A549 (cell line): ENCODE measurements at places on chromosomes 7 and 10.

DNA sequence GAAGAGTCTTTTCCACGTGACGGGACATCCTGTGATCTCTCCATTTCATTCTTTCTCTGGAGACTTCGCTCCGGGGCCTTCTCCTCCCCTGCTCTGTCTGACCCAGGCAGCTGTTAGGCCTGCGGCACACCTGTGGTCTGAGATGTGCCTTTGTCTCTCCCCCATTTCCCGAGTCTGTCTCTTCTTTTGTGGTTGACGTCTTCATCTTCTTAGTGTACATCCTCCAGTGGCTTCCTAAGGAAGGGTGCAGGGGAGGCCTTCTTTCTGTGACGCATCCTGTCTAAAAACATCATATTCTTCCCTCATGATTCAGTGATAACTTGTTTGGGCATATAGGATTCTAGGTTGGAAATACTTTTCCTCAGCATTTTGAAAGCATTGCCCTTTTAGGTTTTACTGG, 17.2 kb upstream of the ATP6V0E2 start:
- no peak for DNase-seq

DNA sequence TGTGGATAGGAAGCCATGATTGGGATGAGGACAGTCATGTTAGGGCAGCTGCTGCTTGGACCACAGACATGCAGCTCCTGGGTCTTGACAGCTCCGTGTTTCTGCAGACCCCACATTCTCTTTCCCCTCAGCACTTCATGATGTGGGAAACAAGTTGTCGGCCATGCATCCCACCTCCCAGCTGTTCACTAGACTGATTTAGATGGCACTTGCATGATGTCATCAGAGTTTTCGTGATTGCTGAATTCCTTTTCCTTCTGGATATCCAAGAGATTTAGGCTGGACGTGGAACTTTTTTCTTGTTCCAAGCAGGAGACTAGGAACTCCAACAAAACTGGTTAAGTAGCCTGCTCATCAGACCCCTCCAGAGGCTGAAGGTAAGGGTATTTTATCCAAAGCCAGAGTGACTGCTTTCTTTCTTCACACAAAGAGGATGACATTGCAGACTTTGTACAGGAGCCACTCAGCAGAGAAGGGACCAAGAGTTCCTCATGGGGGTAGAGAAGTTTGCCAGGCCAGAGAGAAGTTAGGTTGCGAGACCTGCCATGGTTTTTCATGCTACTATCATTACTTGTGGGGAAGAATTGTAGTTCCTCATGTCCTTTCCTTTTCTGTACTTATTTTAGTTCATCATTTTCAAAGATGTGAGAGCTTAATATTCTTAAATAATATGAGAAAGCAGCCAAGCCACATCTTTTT, 117.7 kb upstream of the GJD4 start:
- DNase-seq: no peak

DNA sequence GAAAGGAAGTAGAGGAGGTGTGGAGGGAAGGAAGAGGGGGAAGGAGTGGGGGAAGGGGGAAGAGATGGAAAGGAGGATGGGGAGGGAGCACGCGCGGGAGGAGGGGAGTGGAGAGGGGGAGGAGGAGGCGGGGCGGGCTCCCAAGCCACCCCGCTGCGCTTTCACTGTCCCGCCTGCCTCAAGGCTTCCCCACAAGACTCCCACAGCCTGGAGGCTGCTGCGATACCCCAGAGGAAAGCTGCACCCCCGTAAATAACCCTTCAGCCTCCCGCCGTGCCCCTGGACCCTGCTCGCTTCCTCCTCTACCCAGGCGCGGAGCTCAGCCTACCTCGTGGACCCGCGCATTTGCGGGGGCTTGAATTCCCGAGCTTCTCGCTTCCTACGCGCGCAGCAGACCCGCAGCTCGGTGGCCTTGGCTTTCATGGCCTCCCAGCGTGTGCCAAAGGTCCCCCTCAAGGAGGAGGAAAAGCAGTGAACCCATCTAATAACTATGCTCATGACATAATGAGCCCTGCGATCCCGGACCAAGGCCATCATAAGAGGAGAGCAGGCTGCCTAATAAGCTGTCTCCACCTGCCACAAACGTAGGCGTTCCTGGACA, at the start of gene C10orf67:
Gene C10orf67, minus strand, starts transcription at position 557 of the 601 bp plus-strand sequence. Its CDS starts 23 bp downstream, at position 534.
- DNase-seq: peak; percentile 3

DNA sequence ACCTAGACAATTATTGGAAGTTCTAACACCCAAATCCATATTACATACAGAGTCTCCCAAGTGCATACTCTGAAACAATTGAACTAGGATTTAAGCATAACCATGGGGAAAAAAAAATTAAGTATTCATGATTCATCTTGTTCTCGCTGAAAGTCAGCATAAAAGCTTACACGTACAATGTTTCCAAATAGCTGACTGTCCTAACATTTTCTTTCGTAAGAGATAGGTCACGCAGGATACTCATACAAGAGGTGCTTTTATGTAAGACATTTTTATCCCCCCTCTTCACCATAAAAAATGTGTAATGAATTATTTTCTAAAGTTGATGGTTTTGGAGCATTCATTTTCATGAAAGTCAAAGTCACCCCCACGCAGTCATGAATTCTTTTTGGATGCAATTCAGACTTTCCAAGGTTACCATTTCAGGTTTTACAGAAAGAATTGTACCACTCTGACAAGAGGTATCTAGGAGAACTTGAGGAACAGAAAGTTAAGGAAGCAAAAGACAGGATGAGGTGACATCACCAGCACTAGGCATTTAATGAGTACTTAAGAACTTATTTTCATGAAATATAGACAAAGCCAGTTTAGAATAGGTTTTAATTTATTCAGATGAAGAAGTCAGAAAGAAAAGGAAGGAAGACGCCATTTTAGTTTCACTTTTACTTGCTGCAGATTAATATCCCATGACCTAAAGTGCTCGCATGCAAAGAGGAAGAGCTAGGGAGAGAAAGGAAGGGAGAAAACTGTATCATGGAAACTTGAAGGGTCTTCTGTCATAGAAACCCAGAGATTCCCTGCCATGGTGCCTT, 55.8 kb downstream of the TMEM26 start:
- DNase-seq: peak; percentile 3

GRCh38 chr10:63007112-63007511, 126.0 kb upstream of the NRBF2 start:
- DNase-seq: no peak

- no peak for DNase-seq
Observed at GRCh38 chr7:101862280-101863220, 45.1 kb downstream of the CUX1 start.

GRCh38 chr7:98387544-98388226, 13.2 kb downstream of the BAIAP2L1 start:
- DNase-seq: no peak

DNA sequence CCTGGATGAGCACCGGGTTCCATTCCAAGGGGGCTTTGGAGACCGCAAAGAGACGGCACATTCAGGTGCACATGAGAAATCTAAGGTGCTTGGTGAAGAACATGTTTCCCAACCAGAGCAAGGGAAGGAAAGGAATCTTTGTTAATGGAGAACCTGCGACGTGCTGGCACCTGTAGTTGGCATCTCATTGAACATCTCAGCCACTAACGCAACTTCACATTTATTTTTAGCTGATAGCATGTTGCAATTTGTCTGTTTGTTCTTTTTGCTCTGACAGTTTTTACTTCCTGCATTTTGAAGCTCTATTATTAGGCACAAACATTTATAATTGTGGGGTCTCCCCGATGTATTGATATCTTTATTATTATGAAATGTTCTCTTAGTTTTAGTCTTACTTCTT, 316.7 kb downstream of the TCERG1L start:
- no peak for DNase-seq

DNA sequence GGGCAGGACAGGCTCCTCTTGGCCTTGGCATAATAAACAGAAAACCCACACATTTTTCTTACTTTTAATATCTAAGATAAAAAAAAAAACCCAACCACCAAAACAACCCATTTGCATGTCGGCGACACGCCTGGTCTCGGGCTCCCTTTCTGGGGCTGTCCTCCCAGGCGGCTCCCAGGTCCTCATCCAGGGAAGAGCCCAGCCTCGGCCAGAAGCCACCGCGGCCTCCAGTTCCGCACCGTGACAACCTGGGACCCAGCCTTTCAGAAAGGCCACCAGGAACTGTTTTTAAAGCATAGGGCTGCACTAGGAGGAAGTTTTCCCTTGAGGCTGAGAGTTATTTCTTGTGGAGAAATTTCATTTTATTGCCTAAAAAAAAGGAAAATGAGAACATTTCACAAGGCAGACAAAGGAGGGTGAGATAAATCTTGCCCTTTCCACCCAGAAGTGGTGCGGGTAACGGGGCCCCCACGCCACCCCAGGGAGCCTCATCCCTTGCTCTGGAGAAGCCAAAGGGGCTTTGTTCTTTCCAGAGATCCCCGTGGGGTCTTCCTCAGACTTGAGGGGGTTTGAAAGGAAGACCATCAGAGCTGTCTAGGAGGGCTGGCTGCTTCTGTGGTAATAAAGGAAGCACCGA, 39.2 kb upstream of the MKRN1 start:
- DNase-seq: no peak

- peak; percentile 10 for DNase-seq
Observed at GRCh38 chr10:4131407-4132215, 346.6 kb upstream of the KLF6 start.

GRCh38 chr7:42763137-42763551, 148.7 kb downstream of the C7orf25 start:
- DNase-seq: no peak

GRCh38 chr10:125554016-125554703, 128.8 kb downstream of the TEX36 start:
- DNase-seq: no peak

GRCh38 chr10:123685260-123685659, 19.1 kb downstream of the GPR26 start:
- DNase-seq: no peak

DNA sequence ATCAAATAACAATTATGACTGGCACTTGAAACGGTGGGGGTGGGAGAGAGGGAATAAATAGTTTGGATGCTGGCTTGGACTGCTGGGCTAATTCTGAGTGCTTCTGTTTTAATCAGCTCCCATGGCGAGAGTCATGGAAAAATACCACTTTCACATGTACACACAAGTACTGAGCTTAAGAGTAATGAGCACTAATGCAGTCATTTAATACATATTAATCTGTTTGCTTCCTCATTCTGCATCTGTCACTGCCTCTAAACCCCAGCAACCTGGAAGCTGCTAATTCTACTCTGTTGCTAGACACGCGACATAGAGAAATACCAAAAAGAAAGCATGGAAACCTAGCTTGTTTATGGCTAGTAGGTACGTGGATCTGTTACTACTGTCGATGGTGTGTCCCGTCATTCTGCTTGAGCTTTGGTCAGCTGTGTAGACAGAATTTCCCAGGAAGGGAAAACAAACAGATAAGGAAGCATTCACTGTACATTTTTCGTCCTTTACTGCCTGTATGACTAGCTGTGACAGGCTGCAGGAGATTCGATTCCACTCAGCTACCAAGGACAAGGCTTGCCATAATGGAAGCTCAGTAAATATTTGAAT, 238.8 kb downstream of the BAMBI start:
- no peak for DNase-seq

GRCh38 chr7:37247861-37248260, 200.8 kb downstream of the ELMO1 start:
- DNase-seq: peak; percentile 13

GRCh38 chr7:50121286-50121685, 28.2 kb upstream of the ZPBP start:
- no peak for DNase-seq

DNA sequence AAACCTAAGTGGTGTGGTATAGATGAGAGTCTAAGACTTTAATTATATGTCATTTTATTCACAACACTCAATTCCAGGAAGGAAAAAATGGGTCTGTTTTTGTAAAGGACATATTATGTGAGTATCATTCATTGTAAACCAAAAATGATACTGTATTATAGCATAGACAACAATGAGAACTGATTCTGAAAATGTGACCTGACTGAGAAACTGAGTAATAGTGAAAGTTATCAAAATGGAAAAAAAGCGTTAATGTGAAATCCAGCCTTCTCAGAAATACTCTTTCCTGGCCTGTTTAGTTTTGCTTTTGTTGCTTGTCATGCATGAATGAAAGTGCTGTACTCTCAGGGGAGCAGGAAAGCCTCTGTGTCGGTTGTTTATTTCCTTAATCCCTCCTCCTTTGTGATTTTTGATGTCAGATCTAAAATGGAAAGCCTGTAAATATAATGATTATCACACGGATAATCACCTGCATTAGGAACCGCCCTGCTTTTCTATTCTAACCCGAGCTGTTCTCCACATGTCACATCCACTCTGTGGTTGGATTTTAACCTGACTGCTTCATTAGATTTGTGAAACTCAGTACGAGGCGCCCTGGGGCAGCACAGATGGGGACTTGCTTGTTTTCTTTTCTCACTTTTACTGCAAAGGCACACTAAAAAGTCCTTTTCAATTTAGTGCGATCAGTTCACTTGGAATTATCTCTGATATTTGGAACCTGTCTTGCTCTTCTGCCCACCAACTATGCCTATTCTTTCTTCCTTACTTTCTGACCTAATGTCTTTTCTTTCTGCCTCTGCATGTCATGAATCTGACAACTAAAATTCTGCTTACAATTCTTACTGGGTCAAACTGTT, 240.9 kb upstream of the KAT6B start:
- DNase-seq: no peak

GRCh38 chr10:114376523-114376922, 27.8 kb downstream of the AFAP1L2 start:
- no peak for DNase-seq

DNA sequence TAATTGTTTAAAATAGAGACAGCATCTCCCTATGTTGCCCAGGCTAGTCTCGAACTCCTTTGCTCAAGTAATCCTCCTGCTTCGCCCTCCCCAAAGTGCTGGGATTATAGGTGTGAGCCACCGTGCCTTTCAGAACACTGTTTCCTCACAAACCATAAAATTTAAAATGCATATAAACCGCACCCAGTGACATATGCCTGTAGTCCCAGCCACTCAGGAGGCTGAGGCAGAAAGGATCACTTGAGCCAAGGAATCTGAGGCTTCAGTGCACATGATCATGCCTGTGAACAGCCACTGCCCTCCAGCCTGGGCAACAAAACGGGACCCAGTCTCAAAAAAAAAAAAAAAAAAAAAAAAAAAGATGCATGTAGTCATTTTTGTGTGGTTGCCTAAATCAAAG, 36.8 kb downstream of the ACBD5 start:
- no peak for DNase-seq

GRCh38 chr7:45662018-45662417, 87.8 kb downstream of the ADCY1 start:
- DNase-seq: no peak

DNA sequence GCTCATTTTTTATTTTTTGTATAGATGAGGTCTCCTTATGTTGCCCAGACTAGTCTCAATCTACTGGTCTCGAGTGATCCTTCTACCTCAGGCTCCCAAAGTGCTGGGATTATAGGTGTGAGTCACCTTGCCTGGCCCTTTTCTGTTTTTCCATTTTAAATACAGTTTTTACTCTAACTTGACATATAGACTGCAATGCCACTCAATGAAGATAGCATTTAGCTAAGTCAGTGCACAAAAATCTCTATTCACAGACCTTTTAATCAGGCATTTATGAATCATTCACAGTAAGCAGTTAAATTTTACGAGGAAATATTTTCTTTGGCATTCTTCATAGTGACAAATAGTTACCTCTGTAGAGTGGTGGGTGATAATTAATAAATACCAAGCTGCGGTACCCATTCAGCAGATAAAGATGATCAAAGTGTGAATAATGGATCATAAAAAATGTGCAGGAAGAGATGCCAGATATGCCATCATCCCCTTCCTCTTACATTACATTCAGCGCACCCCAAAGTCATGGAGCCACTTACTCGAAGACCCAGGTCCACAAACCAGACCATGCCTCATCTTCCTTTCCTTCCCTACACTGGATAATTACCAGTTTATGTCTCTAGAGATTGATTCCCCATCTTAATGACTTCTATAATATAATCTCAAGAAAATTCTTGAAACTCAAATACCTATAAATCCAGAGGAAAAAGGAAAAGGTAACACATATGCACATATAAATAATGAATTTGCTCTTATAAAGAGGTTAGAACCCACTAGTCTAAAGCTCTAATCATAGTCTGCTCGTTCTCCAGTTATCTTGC, 56.0 kb downstream of the UBE2H start:
- no peak for DNase-seq
